Kidney glomerular epithelial cell (primary cell): ENCODE measurements at places on chromosomes 7 and 10.

GRCh38 chr10:87702260-87702972 lies 42.7 kb downstream of the PAPSS2 start:
- DNase-seq = no peak

GRCh38 chr7:5750031-5750653 lies 31.3 kb downstream of the RNF216 start:
- DNase-seq = no peak

GRCh38 chr7:42461537-42461936 lies 224.5 kb upstream of the GLI3 start:
- no peak for DNase-seq

DNA sequence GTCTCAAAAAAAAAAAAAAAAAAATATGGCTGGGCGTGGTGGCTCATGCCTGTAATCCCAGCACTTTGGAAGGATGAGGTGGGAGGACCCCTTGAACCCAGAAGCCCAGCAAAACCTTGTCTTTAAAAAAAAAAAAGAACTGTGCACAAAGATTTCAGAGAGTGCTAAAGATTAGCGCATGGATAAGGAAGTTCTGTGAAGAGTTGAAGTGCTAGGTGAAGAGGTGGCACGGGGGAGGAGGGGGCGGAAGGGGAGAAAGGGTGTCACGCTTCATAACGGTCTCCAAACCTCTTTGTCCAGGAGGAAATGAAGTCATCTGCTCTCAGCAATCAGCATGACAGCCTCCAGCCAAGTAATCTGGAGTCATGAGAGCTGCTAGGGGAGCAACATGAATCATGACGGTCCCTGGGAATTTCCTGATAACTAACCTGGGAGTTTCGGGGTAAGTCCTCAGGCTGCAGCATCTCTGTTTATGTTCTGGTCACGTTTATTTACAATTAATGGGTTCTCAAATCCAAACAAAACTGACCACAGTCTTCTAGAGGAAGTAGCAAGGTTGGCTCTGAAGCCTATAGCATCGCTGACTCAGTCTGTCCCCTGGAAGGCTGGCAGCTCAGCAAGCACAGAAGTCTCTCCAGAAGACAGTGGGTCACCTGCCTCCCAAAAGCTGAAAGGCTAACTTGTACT lies 1.9 kb upstream of the PLAU start:
- DNase-seq = peak; percentile 95

DNA sequence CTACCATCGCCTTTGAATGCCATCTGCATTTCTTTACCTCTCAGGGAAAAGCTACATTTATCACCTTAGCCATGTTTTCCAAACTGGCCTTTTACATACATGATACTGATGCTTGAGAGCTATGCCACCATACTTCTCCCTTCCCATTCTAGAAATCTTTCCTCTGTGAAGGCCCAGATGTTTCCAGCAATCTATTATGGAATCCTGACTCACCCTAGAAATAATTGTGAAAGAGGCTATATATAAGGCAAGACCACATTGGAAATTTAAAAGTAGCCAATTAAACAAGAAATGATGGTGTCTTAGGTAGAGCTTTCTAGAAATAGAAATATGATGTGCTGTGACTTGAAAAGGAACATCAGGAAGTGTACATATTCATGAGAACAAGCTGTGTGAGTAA lies 389.7 kb downstream of the INHBA start:
- no peak for DNase-seq
